Osteocyte (in vitro differentiated cells): ENCODE measurements at places on chromosomes 1 and 21. TPM values are rescaled to one million over a fixed set of nuclear protein-coding genes. Genes with fewer than 3 reads are reported as not detected.

GRCh38 chr21:31351438-31351837, 7.4 kb upstream of the TIAM1 start:
- DNase-seq = no peak

DNA sequence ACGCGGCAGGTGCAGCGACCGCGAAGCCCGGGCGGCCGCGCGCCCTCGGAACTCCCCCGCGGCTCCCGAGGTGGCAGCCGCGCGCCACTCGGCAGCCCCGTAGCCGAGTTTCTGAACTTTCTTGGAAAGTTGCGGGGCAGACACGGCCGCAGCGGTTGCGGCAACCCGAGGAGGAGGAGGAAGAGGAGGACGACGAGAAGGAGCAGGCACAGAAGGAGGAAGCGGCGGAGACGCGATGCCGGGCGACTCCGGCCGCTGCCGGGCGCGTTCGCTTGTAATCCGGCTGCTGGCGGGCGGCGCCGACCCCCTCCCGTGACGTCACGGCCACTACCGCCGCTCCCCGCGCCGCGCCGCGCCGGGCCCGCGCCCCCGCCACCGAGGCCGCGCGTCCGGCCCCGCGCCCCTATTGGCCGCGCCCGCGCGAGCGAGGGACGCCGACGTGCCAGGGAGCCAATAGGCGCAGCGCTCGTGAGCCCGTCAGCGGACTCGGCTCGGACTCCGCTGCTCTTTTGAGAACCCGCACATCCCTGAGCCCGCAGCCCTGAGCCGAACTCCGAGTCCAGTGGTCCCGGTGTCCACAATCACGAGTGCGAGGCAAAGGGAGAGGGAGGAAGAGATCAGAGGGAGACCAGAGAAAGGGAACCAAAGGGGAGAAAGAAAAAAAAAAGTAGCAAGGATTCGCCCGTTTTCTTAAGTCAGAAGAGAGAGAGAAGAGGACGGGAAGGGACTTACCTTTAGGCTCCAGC, 736 bp upstream of the BARHL2 start:
- DNase-seq = no peak

- DNase-seq = no peak
Measured at GRCh38 chr1:22553104-22553880, 10.0 kb upstream of the EPHA8 start.

DNA sequence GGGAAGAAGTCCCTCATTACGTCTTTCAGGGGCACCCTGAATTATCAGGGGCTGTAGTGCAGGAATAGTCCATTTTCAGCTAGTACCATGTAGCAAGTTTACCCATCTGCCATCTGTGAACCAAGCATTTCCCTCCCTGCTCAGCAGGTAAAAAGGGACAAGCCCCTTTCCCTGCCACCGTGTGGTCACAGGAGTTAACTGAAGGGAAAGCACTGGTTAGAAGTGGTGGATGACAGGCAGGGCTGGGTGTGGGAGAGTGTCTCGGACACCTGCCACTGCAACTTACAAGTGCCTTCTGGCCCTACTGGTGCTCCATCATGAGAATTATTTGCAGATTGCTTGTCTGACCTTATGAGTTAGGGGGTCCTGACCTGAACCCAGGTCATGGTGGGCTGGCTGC, 32.0 kb upstream of the IGSF5 start:
- DNase-seq = no peak

DNA sequence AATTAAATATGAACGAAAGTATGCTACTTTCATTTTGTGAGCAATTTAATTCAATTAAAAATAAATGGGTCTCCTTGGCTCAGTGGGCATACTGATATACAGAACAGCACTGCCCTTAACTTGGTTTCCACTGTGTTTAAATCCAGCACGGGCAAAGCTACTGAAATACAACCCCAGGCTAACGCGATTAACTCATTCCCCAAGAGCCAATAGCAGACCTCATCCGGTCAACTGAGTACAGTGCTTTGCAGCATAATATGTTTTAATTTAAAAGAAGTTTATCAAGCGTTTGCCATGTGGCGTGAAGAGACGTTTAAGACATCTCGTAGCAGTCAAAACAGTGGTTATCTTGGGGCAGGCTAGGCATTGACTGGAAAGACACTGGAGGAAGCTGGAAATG, 118.6 kb downstream of the PROX1 start:
- no peak for DNase-seq

- no peak for DNase-seq
Measured at GRCh38 chr1:173295995-173296394, 88.9 kb upstream of the TNFSF4 start.

DNA sequence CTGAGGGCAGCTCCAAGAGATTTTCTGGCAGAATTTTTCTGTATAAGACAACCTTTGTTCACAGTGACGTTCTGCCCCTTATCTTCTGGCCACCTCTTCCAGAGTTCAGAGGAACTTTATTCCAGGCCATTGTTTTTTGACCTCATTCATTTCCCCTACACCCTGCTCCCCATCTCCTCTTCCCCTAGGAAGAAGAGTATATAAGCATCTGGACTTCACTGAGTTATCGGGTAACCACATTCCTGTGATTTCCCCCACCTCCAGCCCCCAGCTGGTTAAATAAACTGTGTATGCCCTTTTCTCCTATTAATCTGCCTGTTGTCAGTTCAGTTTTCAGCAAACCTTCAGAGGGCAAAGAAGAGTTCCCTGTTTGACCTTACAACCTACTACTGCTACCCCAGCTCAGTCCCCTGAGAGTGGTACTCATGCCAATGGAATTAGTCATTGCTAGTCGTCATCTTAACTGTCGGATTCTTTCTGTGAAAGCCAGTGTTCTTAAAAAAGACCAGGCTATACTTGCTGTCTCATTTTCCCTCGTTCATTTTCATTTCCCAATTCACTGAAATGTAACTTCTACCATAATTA, 14.3 kb upstream of the ALG14 start:
- DNase-seq = no peak

DNA sequence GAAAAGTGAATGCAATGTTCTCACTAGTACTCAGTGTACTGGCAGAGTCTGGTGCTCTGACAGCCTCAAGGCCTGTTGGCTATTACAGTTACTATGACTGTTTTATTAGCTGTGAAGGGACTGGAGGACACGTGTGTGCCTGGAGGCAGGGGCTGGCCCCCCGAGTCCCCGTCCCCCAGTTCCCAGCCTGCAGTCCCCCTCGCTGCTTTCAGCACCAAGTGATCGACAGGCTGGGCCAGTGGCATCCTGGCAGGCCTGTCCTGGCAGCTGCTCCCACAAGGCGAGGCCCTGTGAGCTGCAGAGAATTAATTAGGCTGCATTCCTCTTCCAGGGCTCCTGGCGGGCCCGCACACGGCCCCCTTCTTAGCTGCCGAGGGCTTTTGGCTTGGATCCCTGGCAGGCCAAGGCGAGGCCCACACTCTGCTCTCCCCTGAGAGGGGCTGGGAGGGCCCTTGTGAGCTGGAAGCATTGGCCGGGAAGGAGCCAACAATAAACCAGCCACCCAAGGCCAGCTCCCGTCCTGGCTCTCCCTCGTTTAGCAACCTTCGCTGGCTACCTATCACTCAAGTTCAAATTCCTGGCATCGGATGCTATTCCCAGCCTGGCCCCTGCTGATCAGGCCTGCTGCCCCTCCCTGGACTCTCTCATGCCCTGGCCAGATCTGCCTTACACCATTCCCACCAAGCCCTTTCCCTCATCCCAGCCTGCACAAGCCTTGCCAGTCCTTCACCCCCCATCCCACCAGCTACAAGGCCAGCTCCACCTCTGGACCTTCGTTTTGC, 9.8 kb downstream of the EDN2 start:
- DNase-seq = no peak

GRCh38 chr1:90012300-90012699, 17.4 kb downstream of the ZNF326 start:
- no peak for DNase-seq

DNA sequence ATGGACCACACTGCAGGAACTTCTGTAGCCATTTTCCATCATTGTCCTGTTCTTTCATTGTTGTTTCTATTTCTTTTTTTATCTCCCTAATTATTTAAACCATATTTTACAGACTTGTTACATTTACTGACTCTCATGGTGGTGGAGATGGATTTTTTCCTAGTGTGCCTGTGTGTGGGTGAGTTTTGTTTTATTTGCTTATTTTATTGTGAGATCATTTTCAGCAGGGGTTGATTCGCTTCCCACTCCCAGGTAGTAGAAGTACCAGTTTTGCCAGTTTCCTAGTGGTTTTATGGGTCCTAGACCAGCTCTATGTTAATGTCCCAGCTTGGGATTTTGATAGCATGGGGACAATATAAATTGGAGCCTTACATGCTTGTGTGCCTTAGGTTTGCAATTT, 80.0 kb upstream of the BACH1 start:
- no peak for DNase-seq

- DNase-seq = no peak
Measured at GRCh38 chr1:61457526-61458040, 267.4 kb downstream of the TM2D1 start.

GRCh38 chr1:160767395-160768294, 28.3 kb upstream of the LY9 start:
- no peak for DNase-seq

DNA sequence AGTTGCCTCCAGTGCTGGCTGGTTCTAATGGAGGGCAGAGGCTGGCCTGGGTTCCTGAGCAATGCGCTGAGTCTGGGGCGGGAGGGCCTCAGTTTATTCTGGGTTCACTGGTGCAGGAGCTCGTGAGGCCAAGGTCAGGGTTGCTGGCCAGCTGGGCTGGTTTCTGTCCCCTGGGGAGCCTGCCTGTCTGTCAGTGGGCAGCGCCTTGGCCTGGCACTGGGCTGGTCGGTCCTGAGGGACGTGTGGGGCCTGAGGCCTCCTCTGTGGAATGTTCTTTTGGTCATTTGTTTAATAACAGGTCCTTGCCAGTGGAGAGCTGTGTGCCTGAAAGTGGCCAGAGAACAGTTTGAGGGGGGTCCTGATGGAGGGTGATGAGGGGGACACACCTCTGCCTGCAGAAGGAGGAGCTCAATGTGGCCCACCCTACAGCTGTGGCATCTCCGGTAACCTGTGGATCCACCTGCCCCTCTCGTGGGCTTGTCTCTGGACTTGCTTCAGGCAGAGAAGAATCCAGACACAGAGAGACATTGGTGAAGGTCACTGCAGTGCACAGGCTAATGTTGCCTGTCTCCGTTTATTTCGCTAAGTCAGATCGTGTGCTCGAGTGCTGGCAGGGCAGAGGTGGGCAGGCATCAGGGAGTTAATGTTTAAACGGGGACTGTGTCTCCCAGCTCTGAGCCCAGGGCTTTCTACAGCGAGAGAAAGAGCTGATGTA, 34.6 kb downstream of the COQ8A start:
- DNase-seq = no peak

DNA sequence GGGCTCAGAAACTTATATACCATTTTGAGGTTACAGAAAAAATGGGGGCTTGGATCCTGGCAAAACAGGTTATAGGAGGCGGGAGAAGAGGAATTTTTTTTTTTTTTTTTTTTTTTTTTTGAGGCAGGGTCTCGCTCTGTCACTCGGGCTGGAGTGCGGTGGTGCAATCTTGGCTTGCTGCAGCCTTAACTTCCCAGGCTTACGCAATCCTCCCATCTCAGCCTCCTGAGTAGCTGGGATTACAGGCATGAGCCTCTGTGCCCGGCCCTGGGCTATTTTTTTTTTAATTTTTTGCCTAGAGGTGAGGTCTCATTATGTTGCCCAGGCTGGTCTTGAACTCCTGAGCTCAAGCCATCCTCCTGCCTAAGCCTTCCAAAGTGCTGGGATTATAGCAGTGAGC, 24.7 kb downstream of the MROH7 start:
- no peak for DNase-seq

DNA sequence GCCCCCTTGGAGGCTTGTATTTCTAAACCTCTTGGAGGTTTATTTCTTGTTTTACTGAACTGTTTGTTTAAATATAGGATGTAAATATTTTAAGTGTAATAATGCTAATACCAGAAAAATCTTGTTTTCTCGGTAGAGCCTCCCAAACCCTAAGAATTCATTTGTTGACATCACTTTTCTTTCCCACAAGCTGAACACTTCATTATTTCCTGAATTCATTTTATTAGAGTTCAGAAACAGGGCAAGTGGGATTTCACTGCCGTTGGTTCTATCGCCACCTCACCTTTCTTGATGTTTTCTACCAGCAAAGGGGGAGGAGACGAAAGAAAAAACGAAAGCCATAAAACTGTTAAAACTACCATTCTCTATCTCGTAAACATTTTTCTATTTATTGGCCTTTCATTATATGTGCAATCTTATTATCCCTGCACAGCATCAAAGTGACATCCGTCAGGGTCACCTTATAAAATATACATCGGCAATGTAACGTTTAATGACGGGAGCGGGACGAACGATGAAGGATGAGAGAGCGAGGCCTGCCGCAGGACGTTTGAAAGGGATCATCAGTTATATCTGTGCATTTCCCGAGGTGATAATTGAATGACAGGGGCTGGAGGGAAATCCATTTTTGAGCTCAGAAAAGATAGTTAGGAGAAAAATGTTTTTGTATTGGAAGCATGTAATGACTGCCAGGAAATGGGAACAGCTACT, 59.5 kb downstream of the SLC45A1 start:
- no peak for DNase-seq

DNA sequence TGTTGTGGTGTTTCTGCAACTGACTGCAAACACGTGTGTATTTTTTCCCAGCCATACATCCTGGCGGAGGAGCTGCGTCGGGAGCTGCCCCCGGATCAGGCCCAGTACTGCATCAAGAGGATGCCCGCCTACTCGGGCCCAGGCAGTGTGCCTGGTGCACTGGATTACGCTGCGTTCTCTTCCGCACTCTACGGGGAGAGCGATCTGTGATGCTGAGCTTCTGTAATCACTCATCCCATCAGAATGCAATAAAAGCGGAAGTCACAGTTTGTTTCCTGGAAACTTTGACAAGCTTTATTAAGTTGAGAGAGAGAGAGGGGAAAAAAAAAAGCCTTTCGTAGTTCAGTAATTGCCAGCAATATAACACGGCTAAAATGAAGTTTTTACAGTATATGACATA, 32.7 kb upstream of the MTR start:
- DNase-seq = no peak

DNA sequence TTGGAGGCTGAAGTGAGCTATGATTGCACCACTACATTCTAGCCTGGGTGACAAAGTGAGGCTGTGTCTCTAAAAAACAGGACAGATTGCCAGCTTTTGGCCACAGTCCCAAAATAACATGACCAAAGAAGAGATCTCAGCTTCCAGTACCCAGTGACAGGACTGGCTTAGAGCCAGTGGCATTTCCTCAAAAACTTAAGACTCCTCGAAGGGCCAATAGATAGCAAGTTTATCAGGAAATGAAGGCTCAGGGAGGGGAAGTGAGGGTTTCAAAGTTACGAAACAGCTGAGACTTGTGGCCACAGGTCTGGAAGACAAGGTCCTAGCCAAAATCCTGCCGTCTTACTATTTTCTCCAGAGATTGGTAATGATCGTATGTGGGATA, 6.3 kb upstream of the TMEM39B start:
- no peak for DNase-seq

GRCh38 chr21:27346041-27346448, 379.2 kb upstream of the ADAMTS5 start:
- DNase-seq = no peak

Gene SLAMF1
- total RNA-seq = not detected in 2 replicates

Gene MFAP2
- 169 and 172 TPM in 2 replicates for total RNA-seq

Gene CIART
- 3.4 and 5.3 TPM in 2 replicates for total RNA-seq

Gene MIGA1
- total RNA-seq = 17.8 and 18.5 TPM in 2 replicates

Gene IFI44
- 14.2 and 19.7 TPM in 2 replicates for total RNA-seq

Gene RIPPLY3
- 0.21 and 0.27 TPM in 2 replicates for total RNA-seq

Gene GSTM1
- 6.4 and 7.8 TPM in 2 replicates for total RNA-seq
